Psoas muscle (tissue), 8 donors: ENCODE measurements at places on chromosomes 2 and 18. TPM values are rescaled to one million over a fixed set of nuclear protein-coding genes. Genes with fewer than 3 reads are reported as not detected.

Gene LHCGR
- not detected for total RNA-seq

Gene STK11IP
- 9.0 TPM for total RNA-seq

Gene KIAA2012
- not detected for total RNA-seq

Gene TMEFF2
- total RNA-seq = not detected

Gene NMS
- not detected for total RNA-seq

Gene KIF1A
- total RNA-seq = 1.2 TPM

Gene CABYR
- not detected for total RNA-seq

Gene COL6A3
- total RNA-seq = 59.1 TPM

Gene PSMA8
- not detected for total RNA-seq

DNA sequence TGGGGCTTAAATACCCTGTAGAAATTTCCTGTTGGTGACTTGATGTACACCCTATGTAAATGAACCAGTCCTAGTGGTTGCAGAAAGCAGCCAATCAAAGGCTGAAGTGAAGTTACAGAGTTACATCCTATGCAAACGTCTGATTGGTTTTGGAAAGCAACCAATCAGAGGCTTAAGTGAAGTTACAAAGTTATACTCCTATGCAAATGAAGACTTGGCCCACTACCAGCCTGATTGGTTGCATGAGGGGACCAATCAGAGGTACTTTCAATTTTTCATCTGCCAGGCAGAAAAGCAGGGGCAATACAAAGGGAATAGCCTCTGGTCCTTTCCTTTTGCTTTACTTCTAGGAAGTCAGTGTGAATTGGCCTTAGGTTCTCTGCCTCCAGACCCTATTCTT is 13.6 kb upstream of the ZNF397 start:
- no peak overlapping the region for H3K4me3 ChIP-seq
- H3K36me3 ChIP-seq = no peaks in the 10 kb centered on the region
- H3K27me3 ChIP-seq = no peaks in the 10 kb centered on the region
- no peak for DNase-seq
- no peaks in the 10 kb centered on the region for H3K4me1 ChIP-seq
- no peak overlapping the region for H3K27ac ChIP-seq

DNA sequence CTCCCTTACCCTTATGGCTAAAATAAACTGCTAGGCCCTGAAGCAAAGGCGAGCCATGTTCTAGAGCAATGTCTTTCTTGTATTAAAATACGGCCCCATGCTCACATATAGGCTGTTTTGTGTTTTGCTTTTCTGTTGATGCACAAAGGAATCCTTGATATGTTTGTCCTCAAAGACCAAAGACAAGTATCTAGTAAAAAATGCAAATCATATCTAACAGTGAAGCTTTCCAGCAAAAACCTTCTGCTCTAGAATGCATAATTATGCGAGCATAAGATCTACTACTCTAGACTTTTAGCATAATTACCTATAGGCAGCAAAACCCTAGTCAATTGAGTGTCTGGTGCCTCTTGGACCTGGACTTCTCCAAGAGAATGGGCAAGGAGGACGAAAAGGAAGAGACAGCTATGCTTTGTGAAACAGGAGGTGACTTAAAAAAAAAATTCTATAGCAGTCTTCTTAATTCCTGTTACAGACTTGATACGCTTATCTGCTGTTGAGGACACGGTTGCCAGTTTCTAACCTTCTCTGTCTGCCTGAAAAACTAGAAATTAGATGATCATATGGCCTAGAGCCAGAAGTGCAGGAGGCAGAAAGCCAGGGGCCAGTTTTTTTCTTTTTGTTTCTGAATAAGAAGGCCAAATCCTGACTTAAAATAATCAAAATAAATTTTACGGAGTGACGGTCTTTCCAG is 1.5 kb upstream of the AMMECR1L start:
- no peak for DNase-seq
- peaks cover 22% of the 10 kb centered on the region for H3K4me1 ChIP-seq
- peak overlapping the region; percentile 87 for H3K27ac ChIP-seq
- no peaks in the 10 kb centered on the region for H3K27me3 ChIP-seq
- no peaks in the 10 kb centered on the region for H3K36me3 ChIP-seq

GRCh38 chr2:175793648-175794047 is 208.4 kb downstream of the LNPK start:
- H3K4me3 ChIP-seq = no peak overlapping the region
- H3K36me3 ChIP-seq = no peaks in the 10 kb centered on the region
- H3K27ac ChIP-seq = no peak overlapping the region

GRCh38 chr2:179543361-179543901 is 278.8 kb upstream of the SESTD1 start:
- DNase-seq = no peak
- no peaks in the 10 kb centered on the region for H3K27me3 ChIP-seq
- H3K27ac ChIP-seq = no peak overlapping the region
- H3K36me3 ChIP-seq = no peaks in the 10 kb centered on the region
- H3K4me3 ChIP-seq = no peak overlapping the region
- no peaks in the 10 kb centered on the region for H3K4me1 ChIP-seq

DNA sequence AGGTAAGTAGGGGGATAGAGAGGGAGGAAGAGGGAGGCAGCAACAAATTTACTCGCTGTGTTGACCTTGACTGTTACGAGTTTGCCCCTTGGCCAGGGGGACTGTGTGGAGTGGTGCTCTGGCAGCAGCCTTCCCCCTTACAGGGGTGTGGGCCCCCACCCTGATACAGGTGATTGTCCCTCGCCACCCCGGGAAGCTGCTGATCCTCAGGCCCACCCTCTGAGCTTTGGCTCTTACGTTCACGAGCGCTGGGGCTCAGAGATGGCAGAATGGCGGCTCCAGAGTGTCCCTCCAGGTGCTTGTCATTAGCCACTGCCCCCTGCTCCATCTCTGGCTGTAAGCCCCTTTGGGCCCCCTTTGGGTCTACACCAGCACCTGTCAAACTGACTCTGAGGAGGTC is 88.6 kb downstream of the GLI2 start:
- no peaks in the 10 kb centered on the region for H3K4me1 ChIP-seq
- H3K27ac ChIP-seq = no peak overlapping the region
- H3K27me3 ChIP-seq = no peaks in the 10 kb centered on the region
- DNase-seq = no peak

DNA sequence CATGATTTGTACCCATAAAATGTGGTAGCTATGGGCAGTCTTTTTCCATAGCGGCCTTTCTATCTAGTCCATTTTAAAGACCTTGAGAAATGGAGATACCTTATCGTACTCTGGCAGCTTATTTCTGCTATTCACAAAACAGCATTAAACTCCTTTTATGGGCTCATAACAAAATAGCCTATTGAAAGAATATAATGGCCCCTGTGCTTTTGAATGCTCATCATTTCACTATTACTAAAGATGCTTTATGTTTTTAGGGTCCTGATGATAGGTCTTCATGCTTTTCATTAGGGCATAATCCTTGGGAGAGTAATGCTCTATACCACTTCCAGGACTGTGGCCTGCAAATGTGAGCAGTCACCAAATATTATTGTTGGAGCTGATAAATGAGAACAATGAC is 7.3 kb upstream of the TMEM178A start:
- DNase-seq = no peak
- no peak overlapping the region for H3K4me3 ChIP-seq
- no peaks in the 10 kb centered on the region for H3K36me3 ChIP-seq
- no peaks in the 10 kb centered on the region for H3K4me1 ChIP-seq
- H3K27ac ChIP-seq = no peak overlapping the region

- H3K27ac ChIP-seq = no peak overlapping the region
- H3K4me3 ChIP-seq = peak overlapping the region; percentile 62
- DNase-seq = peak; percentile 62
- H3K27me3 ChIP-seq = no peaks in the 10 kb centered on the region
- no peaks in the 10 kb centered on the region for H3K36me3 ChIP-seq
- peaks cover 8% of the 10 kb centered on the region for H3K4me1 ChIP-seq
Observed at GRCh38 chr2:14635391-14635871, 2.9 kb downstream of the LRATD1 start.

- H3K4me1 ChIP-seq = peaks cover 28% of the 10 kb centered on the region
- no peaks in the 10 kb centered on the region for H3K27me3 ChIP-seq
- H3K27ac ChIP-seq = peak overlapping the region; percentile 83
- no peak for DNase-seq
- no peak overlapping the region for H3K4me3 ChIP-seq
Observed at GRCh38 chr2:70069049-70069448, 18.2 kb upstream of the PCBP1 start.

DNA sequence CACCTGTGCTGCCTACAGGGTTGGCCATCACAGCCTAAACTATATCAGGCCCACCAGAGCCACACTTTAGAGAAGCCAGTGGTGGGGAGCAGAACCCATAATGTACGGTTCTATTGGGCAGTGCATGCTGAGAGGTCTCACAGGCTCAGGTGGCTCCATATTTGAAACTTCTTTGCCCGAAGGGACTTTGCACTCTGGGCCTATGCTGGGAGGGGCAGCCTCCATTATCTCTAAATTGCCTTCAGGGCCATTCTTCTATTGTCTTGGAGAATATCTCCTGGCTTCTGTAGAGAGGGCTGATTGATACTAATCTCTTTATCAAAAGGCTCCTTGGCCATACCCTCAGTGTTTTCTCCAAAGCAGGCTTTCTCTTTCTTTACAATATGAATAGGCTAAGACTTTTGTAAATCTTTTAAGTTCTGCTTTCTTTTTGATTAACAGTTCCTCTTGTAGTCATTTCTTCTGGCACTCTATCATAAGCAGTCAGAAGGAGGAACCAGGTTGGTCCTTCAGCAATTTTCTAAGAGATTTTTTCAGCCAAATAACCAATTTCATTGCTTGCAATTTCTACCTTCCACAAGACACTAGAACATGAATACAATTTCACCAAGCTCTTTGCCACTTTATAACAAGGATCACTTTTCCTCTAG is 44.5 kb downstream of the RPE start:
- no peaks in the 10 kb centered on the region for H3K27me3 ChIP-seq
- DNase-seq = no peak
- H3K4me3 ChIP-seq = no peak overlapping the region
- H3K36me3 ChIP-seq = peaks cover 36% of the 10 kb centered on the region

- no peak overlapping the region for H3K4me3 ChIP-seq
- H3K27ac ChIP-seq = no peak overlapping the region
- H3K27me3 ChIP-seq = no peaks in the 10 kb centered on the region
- no peaks in the 10 kb centered on the region for H3K4me1 ChIP-seq
- no peak for DNase-seq
Observed at GRCh38 chr2:204152616-204153015, 216.1 kb downstream of the ICOS start.

- H3K4me3 ChIP-seq = no peak overlapping the region
- H3K4me1 ChIP-seq = peaks cover 33% of the 10 kb centered on the region
- H3K27me3 ChIP-seq = no peaks in the 10 kb centered on the region
- H3K36me3 ChIP-seq = no peaks in the 10 kb centered on the region
- DNase-seq = no peak
Observed at GRCh38 chr2:203730883-203731282, 24.4 kb downstream of the CD28 start.

- peak overlapping the region; percentile 19 for H3K27ac ChIP-seq
- H3K4me1 ChIP-seq = peaks cover 16% of the 10 kb centered on the region
- no peaks in the 10 kb centered on the region for H3K27me3 ChIP-seq
- DNase-seq = no peak
Observed at GRCh38 chr2:186059096-186059495, 320.5 kb downstream of the FSIP2 start.

DNA sequence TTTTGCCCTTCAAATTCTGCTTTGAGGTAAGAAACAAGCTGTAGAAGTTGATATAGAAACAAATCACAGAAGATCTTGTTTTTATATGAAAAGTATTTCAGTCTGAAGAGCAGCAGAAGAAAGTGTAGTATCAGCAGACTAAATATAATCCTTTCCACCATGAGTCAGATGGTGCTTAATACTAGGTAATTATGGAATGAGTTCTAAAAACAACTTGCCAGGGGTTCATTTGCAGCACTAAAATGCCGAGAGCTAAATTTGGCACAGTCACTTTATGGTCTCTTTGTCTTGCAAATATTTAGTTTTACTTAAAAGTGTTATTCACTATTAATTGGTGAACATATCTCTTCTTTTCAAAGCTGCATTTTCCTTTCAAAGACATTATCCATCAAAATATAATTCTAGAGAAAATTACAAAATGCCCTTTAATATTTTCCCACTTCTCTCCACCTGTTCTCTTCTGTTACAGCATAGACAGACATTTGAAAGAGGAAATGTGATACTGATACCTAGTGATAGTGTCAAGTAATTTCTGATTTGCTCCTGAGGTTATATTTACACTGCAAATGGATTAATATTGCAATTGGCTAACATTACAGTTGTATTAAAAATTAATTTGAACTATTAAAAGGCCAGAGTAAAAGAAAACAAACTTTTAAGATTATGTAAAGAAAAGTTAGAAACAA is 5.3 kb downstream of the MYL1 start:
- H3K27me3 ChIP-seq = no peaks in the 10 kb centered on the region
- no peaks in the 10 kb centered on the region for H3K36me3 ChIP-seq
- peak overlapping the region; percentile 85 for H3K27ac ChIP-seq

- H3K27ac ChIP-seq = peak overlapping the region; percentile 82
- H3K36me3 ChIP-seq = no peaks in the 10 kb centered on the region
- H3K4me3 ChIP-seq = peak overlapping the region; percentile 44
- H3K4me1 ChIP-seq = peaks cover 31% of the 10 kb centered on the region
- no peaks in the 10 kb centered on the region for H3K27me3 ChIP-seq
Observed at GRCh38 chr18:12645751-12646203, 12.1 kb downstream of the SPIRE1 start.

GRCh38 chr2:238159071-238159539 is 335 bp downstream of the ERFE start:
- no peak for DNase-seq
- H3K27ac ChIP-seq = no peak overlapping the region
- H3K36me3 ChIP-seq = no peaks in the 10 kb centered on the region
- peak overlapping the region; percentile 49 for H3K4me3 ChIP-seq
- peaks cover 25% of the 10 kb centered on the region for H3K4me1 ChIP-seq

DNA sequence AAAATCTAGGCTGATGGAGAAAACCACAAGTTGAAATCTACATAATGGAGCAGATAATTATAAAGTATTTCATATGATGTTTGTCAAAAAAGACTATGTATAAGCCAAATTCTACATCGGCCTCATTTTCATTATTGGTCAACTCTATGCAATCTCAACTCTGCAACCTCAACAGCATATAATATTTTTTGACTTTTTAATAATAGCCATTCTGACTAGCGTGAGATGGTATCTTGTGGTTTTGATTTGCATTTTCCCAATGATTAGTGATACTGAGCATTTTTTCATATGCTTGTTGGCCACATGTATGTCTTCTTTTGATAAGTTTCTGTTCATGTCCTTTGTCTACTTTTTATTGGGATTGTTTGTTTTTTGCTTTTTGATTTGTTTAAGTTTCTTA is 496.1 kb upstream of the SLC39A10 start:
- no peak for DNase-seq
- no peak overlapping the region for H3K27ac ChIP-seq
- no peaks in the 10 kb centered on the region for H3K36me3 ChIP-seq
- no peaks in the 10 kb centered on the region for H3K4me1 ChIP-seq
- H3K4me3 ChIP-seq = no peak overlapping the region
- H3K27me3 ChIP-seq = no peaks in the 10 kb centered on the region

- no peak overlapping the region for H3K27ac ChIP-seq
- H3K4me1 ChIP-seq = no peaks in the 10 kb centered on the region
- no peaks in the 10 kb centered on the region for H3K36me3 ChIP-seq
- H3K27me3 ChIP-seq = no peaks in the 10 kb centered on the region
- H3K4me3 ChIP-seq = no peak overlapping the region
- DNase-seq = no peak
Observed at GRCh38 chr2:127615511-127616166, 30.3 kb upstream of the GPR17 start.

- no peak for DNase-seq
- H3K27me3 ChIP-seq = no peaks in the 10 kb centered on the region
- no peak overlapping the region for H3K27ac ChIP-seq
- no peaks in the 10 kb centered on the region for H3K4me1 ChIP-seq
Observed at GRCh38 chr2:208033701-208034502, 8.6 kb upstream of the PLEKHM3 start.

GRCh38 chr2:239298116-239298804 is 102.6 kb downstream of the HDAC4 start:
- peak; percentile 27 for DNase-seq
- H3K36me3 ChIP-seq = peaks cover 18% of the 10 kb centered on the region
- peak overlapping the region; percentile 97 for H3K27ac ChIP-seq
- peak overlapping the region; percentile 44 for H3K4me3 ChIP-seq
